HFFc6 (cell line): ENCODE measurements at places on chromosomes 3 and 15. TPM values are rescaled to one million over a fixed set of nuclear protein-coding genes. Genes with fewer than 3 reads are reported as not detected.

Gene C3orf20
- not detected in 3 replicates for total RNA-seq

Gene ITPKA
- total RNA-seq, result 1.7 to 2.3 TPM (median 2.1 TPM) in 3 replicates

Gene CASR
- not detected in 3 replicates for total RNA-seq

Gene NOX5
- total RNA-seq, result 0.12 to 0.77 TPM in 2 of 3 replicates, not detected in the other

Gene LMAN1L
- not detected in 3 replicates for total RNA-seq

Gene EMC7
- 165 to 205 TPM (median 177 TPM) in 3 replicates for total RNA-seq

Gene PLIN1
- total RNA-seq, result not detected in 3 replicates

Gene ISLR2
- not detected in 2 replicates for total RNA-seq

Gene ROBO2
- 0.05 to 0.36 TPM (median 0.27 TPM) in 3 replicates for total RNA-seq

Gene LEO1
- total RNA-seq, result 23.5 to 29.7 TPM (median 25.7 TPM) in 3 replicates
